HEK293T (cell line): ENCODE measurements at places on chromosomes 6 and 20.

DNA sequence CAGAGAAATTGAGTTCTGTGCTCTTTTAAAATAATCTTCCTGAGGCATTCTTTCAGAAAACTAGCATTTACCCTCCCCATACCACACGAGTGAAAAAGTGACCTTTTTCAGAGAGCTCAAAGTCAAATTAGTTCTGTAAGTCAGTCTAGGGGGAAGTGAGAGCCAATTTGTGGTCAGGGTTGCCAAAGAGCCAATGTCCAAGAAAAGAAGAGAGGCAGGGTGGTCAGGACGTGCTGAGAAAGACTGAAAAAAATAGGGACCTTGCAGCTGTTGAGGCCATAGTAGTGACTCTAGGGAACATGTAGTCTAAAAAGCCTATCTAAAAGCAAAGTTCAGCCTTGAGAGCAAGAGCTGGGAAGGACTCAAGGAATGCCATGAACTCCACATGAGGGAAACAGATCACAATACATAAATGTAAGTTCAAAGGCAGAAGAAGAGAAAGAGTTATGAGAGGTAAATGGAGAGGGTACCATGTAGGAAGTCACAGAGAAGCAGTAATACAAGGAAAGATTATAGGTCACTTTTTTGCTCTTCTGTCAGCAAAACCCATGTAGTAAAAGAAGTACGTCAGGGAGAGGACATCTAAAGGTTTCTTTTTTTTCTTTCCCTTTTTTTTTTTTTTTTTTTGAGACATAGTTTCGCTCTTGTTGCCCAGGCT lies 565.1 kb upstream of the FLRT3 start:
- DNase-seq, result no peak

DNA sequence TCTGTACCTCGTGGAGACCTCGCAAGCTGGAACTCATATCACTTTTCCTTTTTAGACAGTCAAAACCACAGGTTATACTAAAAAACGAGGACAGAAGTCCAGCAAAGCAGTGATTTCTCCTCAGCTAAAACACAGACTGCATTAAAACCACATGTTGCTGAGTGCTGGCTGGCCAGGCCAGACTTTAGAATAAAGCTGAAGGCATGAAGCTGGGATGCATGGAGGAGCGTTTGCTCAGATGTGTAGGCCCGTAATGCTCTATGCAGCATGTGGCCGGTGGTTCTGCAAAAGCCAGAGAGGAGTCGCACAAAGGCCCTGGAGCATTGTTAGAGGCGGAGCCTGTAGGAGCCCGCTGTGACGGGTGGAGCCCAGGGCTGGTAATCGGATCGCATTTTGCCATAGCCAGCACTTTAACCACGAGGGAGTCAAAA lies 83.6 kb downstream of the SMOC2 start:
- peak; percentile 40 for DNase-seq

- no peak for DNase-seq
Measured at GRCh38 chr6:38522322-38522721, 117.4 kb downstream of the BTBD9 start.

DNA sequence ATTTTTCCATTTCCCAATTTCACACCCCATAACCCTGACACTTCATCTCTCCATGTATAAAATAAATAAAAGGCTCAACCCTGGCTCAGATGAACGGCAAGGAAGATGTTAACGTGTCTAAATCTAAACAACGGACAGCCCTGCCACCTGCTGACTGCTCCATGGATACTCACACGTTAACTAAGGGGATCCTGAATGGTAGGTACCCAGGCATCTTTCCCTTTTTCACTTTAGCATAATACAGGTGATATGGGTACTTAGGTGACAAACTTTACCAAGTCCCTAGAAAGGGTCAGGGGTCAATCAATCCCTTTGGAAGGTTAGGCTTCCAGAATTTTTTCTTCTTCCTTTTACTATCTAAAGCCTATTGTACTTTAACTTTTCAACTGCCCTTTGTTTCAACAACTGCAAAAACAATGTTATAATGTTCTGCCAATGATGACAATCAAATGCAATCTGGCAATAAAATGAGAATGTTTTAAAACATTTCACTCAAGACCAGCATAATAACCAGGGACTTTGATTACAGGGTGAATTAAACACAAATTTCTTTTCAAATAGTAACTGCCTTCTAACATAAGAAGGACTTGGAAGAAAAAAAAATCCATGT lies 52.4 kb upstream of the IPCEF1 start:
- DNase-seq, result peak; percentile 26

DNA sequence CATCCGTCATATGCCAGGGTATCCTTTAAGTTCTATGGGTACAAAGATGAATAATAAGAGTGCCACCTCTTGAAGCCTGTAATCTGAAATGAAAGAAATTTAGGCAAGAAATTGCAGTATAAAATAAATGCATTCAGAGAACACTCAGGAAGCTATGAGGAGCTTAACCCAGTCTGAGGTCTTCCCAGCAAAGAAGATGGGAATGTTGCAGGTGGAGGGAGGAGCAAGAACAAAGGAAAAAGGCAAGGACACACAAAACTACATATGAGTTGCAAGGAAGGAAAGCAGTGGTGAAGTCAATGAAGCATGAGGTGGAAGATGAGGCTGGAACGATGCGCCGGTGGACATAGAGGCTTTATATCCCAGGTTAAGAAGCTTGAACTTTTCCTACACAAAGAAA lies 67.0 kb upstream of the DST start:
- DNase-seq, result no peak

DNA sequence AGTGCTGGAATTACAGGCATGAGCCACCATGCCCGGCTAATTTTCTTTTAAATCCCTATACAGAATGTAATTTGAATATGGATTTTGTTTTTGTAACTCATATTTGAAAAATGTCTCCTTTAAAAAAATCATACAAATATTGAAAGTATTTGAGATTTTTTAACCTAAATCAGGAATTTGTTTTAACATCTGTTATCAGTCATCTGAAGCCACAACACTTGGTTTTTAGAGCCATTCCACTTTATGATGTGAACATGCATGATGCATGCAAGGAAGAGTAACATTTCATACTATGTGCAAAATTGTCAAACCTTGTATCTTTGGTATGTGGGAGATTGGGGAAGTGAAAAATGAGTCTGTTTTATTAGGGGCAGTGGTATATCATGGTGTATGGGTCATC lies 124.5 kb upstream of the AHI1 start:
- no peak for DNase-seq
